ENCODE measurements at places on chromosomes 3 and 15. TPM values are rescaled to one million over a fixed set of nuclear protein-coding genes. Genes with fewer than 3 reads are reported as not detected.

GRCh38 chr3:151290673-151291072, 12.3 kb upstream of the P2RY14 start:
- no peak for DNase-seq

DNA sequence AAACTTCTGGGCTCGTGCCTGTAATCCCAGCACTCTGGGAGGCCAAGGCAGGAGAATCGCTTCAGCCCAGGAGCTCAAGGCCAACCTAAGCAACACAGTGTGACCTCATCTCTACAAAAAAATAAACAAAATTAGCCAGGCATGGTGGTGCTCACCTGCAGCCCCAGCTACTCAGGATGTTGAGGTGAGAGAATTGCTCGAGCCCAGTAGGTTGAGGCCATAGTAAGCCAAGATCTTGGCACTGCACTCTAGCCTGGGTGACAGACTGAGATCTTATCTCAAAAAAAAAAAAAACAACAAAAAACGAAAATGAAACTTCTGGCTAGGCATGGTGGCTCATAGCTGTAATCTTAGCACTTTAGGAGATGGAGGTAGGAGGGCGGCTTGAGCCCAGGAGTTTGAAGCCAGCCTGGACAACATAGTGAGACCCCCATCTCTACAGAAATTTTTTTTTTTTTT, 53.7 kb downstream of the PIK3CB start:
- no peak for DNase-seq

DNA sequence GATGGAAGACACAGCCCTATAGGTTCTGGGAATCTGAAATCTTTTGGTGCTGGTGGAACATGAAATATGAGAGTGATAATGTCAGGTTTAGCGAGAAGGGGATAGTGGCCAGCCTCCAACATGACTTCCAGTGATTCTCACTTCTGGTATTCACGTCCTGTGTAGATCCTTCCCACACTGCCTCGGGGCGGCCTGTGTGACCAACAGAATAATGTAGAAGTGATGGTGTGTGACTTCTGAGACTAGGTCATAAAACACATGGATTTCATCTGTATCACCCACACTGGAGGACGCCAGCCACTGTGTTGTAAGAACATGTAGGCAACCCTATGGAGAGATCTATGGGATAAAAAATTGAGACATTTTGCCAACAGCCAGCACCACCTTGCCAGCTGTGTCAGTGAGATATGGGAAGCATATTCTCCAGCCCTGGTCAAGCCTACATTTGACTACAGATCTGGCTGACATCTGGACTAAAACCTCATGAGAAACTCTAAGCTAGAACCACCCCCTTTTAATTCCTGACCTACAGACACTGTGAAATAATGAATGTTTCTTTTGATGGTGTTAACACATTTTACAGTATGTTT, 25.5 kb upstream of the NUDT16 start:
- DNase-seq, result no peak

- DNase-seq, result no peak
Observed at GRCh38 chr15:69767191-69767590, 314.6 kb downstream of the RPLP1 start.

GRCh38 chr15:25971053-25971452, 107.9 kb upstream of the ATP10A start:
- DNase-seq, result no peak

Gene SLC22A14
- polyA plus RNA-seq, result not detected

Gene WNT5A
- 168 TPM for polyA plus RNA-seq

Gene ABHD17C
- 30.8 TPM for polyA plus RNA-seq

Gene SPINT1
- polyA plus RNA-seq, result 0.94 TPM
